HCEC 1CT (cell line): ENCODE measurements at places on chromosomes 2 and 18.

GRCh38 chr2:138853296-138853695, 73.1 kb upstream of the NXPH2 start:
- DNase-seq, result no peak

- no peak for DNase-seq
These were observed 693 bp upstream of the LRP2 start for GRCh38 chr2:169362894-169363559.

DNA sequence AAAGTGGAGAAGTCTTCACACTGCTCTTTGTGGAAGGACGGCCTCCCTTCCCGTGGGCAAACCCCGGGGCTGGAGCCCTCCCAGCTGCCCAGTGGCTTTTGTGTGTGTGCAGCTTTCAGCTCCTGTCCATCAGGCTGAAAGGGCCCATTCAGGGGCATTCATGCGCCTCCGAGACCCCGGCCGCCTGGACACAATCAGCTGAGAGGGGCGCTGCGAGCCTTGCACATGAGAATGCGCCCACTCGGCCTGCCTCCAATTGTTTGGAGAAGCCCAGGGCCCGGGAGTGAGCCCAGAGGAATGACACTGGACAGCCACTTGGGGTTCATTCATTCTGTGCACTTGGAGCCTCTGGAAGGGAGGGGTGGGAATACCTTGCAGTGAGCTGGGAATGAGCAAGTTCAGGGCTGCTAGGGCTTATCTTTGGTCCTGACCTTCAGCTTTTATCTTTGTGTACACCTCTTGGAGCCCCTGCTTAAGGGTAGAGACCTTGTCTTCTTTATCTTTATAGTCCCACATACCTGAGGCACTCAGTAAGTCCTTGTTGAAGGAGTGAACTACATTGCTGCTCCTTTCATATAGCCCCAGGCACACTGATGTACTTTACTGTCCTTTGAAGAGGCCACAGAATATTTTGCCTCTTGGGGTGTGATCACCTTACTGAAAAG, 56.5 kb downstream of the TCF7L1 start:
- DNase-seq, result no peak

DNA sequence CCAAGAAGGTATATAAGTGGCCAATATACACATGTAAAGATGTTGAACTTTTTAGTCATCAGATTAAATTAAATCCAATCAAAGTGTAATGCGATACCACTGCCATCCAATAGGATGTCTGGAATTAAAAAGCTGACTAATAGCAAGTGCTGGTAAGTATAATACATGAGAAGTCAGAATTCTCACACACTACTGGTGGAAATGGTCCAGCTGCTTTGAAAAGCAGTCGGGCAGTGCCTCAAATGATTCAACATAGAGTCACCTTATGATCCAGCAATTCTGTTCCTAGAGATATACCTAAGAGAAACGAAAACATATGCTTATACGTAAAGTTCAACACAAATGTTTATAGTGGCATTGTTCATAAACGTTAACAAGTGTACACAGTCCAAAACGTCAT, 124.1 kb upstream of the MYT1L start:
- DNase-seq, result no peak

GRCh38 chr18:77478646-77479442, 229.2 kb downstream of the GALR1 start:
- DNase-seq, result no peak

DNA sequence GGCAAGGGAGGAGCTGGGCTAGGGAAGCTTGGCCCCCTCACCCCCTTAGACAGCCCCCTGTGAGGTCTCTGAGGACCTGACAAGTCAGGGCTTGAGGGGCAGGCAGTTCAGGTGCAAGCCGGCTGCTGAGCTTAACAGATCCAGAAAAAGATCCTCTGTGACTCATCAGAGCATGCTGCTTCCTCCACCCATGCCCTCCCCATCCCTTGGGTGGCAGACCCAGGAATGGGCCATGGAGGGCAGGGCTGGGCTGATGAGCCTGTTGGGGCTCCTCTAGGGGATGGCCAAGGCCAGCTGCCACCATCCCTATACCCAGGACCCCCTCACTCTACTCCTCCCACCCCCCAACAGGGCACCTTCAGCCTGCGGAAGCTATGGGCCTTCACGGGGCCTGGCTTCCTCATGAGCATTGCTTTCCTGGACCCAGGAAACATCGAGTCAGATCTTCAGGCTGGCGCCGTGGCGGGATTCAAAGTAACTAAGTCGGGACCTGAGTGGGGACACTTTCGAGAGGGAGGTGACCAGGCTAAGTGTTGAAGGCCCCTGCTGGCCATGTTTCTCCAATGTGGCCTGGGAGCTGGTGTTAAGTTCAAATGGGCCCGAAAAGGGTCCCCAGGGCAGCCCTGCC, 1.9 kb downstream of the SLC11A1 start:
- DNase-seq, result no peak

GRCh38 chr18:44904768-44905167, 224.1 kb downstream of the SETBP1 start:
- DNase-seq, result no peak

DNA sequence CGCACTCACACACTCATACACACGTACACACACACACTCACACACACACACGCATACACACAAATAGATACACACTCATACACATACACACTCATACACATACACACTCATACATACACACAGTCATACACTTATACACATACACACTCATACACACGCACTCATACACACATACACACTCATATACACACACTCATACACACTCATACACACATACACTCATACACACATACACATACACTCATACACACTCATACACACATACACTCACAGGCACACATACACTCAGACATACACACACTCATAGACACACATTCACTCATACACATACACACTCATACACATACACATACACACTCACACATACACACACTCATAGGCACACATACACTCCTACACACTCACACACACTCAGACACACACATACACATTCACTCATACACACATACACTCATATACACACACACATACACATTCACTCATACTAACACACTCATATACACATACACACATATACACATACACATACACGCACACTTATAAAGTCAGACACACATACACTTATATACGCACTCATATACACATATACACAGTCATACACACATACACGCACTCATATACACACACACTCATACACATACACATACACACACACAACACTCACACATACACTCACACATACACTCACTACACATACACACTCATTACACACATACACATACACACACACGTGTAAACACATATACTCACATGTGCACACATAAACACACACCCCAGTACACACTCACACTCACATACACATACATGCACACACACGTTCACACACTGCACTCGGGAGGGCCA, 28.7 kb downstream of the KCNIP3 start:
- no peak for DNase-seq

GRCh38 chr2:188364033-188364630, 72.5 kb downstream of the GULP1 start:
- DNase-seq, result no peak

DNA sequence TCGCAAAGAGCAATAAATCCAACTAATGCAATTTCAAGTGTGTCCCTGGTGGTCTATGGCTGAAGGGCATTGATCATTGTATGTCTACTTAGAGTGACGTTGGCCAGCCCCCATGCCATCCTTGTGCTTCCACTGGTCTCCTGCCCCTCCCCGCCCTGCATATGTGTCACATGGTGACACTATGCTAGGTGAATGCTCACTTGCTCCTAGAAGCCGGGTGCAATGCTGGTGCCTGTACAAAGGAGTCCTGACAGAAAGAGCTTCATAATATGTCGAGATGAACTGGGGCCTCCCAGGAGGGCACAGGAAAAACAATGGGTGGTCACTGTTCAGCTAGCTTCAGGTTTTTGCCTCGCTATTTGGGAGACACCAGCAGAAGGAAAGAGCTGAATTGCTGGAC, 5.9 kb upstream of the TRABD2A start:
- DNase-seq, result no peak

- DNase-seq, result peak; percentile 9
These were observed 322.9 kb upstream of the KCNJ3 start for GRCh38 chr2:154375579-154375931.

- no peak for DNase-seq
These were observed 46.0 kb downstream of the ACAA2 start for GRCh38 chr18:49767111-49768050.

- DNase-seq, result no peak
These were observed 151.3 kb downstream of the TANC1 start for GRCh38 chr2:159119652-159120257.

DNA sequence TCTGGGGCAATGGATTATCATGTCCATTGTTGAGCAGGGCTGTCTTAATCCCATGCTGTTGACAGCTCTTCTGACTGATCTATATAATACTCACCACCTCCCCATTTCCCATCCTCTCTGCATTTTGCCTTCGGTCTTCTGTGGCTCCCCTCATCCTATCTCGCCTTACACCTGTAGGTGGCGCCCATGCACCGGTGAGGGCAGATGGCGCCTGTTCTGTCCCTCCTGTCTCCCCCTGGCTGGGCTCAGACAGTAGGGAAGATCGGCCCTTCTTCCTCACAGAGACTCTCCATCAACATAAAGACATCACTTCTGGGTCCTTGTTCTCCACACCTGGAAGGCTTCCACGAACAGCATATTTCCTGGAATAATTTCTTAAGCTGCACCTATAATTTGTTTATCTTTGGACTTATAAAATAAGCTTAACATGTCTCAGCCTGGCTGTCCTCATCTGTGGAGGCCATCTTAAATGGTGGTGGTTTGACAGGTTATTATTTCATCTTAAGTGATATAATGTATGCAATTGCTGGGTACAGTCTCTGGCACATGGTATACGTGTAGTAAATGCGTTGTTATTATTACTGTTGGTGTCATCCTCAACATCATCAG, 10.9 kb upstream of the CDH20 start:
- DNase-seq, result peak; percentile 32

- DNase-seq, result peak; percentile 44
These were observed at the start of gene ATOH8 for GRCh38 chr2:85753525-85754312. ATOH8 (plus strand) TSS chr2:85753991; CDS start chr2:85754190, 199 bp downstream.

DNA sequence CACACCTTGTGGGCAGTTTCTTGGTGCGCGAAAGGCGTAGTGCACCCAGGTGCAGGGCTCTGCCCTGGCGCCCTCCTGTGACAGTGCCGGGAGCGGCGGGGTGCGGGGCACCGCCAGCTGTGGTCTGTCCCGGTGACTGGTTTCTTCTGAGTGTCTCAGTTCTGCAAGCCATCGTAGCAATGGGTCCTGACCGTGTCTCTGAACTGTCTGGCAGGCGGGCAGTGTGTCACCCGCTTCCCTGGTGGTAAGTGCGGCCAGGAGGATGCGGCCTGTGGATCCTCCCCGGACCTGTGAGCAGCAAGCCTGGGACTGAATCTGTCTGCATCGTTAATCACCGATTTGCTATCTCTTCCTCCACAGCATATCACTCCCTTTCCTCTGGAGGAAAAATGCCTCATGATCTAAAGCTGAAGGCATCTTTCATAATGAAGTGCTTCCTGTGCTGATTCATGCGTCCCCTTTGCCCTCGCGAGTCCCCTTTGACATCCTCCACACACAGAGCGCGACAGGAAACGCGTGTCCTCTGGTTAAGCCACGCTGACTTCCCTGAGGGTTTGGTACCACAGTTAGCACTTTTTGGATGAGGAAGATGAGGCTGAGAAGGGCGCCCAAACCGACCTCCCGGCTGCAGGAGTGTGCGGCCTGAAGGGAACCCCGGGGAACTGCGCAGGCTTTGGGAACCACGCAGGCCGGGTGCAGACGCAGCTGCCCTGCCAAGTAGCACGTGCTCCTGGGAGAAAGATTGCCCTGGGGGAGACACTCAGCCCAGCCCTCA, 416.0 kb upstream of the HS6ST1 start:
- no peak for DNase-seq

- DNase-seq, result peak; percentile 41
These were observed 42.1 kb downstream of the NIFK start for GRCh38 chr2:121694398-121695170.

DNA sequence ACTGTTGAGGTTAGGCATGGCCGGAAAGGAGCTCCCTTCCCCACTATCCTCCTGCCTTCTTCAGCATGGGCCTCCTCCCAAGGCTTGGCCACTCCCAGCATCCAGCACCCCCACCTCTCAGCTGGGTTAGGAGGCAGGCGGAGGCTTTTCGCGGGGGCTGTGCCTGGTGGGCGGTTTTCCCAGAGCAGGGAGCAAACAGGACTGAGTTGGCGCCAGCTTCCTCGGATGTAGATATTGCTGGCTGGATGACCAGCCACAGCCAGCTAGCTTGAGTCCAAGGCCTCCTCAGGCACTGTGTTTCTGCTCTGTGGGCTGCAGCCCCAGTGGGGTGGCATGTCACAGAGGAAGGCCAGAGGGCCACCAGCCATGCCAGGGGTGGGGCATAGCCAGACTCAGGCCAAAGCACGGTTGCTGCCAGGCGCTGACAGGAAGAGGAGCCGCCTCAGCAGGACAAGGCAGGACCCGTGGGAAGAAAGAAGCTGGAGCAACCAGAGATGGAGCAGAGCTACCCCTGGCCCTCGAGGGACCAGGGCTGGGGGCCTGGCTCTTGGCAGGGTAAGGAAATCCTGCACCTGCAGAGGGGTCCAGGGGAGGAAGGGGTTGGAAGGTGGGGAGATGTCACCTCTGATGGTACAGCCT, at the start of gene TCF23:
Gene TCF23, plus strand, starts transcription at position 204 of the 639 bp plus-strand sequence. Its CDS starts 130 bp downstream, at position 334.
- no peak for DNase-seq

DNA sequence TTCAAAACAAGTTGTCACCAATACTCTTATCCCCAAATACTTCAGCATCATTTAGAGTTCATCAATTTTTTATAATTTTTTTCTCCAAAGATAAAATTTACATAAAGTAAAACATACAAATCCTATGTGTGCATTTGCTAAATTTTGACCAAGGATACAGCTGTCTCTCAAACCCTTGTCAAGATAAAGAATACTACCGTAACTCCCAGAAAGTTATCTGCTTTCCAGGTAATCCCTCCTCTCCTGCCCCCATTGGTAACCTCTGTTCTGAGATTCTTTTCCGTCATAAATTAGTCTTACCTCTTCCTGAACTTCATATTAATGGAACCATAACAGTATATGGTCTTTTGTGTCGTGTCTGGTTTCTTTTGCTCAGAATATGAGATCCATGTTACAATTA, 49.2 kb downstream of the BCL2L11 start:
- no peak for DNase-seq

DNA sequence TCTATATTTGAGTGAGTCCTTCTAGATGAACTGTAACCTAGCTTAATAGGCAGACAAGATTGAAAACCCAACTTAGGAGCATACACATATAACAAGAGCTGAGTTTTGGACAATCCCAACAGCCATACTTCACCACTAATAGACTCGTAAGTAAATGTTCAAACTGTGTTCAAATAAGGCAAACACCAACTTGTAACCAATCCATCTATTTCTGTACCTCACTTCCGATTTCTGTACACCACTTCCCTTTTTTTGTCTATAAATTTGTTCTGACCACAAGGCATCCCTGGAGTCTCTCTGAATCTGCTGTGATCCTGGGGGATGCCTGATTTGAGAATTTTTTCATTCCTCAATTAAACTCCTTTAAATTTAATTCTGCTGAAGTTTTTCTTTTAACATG, 1149.1 kb upstream of the NRXN1 start:
- DNase-seq, result no peak

- DNase-seq, result no peak
These were observed 268.7 kb upstream of the SETBP1 start for GRCh38 chr18:44411976-44412375.

GRCh38 chr2:53519918-53520841, 247.4 kb upstream of the CHAC2 start:
- no peak for DNase-seq
